ENCODE measurements at places on chromosomes 5 and 9. TPM values are rescaled to one million over a fixed set of nuclear protein-coding genes. Genes with fewer than 3 reads are reported as not detected.
A peak's percentile ranks its signal among the peaks of the same experiment; 100 is the strongest.

The SLCO6A1 gene
- not detected for total RNA-seq

DNA sequence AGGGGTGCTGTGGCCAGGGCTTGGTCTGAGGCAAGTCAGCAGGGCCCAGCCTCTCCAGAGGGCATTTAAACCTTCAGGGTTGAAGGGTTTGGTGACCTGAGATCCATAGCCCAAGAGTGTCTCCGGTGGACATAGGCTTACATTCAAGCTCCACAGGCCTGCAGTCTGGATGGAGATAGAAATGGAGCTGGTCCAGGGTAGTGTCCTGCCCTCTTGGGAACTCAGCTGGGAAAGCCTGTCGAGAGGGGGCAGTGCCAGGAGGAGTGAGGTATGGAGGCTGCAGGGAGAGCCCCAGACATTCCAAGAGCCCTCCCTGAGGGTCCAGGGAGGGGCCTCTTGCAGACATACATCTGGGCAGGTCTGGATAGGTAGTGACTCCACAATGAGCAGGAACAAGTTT lies 177.0 kb upstream of the MVB12B start:
- H3K27me3 ChIP-seq: no peaks in the 10 kb centered on the region
- H3K36me3 ChIP-seq: no peaks in the 10 kb centered on the region
- H3K4me3 ChIP-seq: no peak overlapping the region
- H3K4me1 ChIP-seq: no peaks in the 10 kb centered on the region

GRCh38 chr9:7549249-7549648 lies 250.3 kb downstream of the DMAC1 start:
- H3K4me3 ChIP-seq: no peak overlapping the region
- H3K36me3 ChIP-seq: no peaks in the 10 kb centered on the region
- H3K27ac ChIP-seq: no peak overlapping the region
- no peaks in the 10 kb centered on the region for H3K4me1 ChIP-seq

- no peaks in the 10 kb centered on the region for H3K36me3 ChIP-seq
- H3K27ac ChIP-seq: no peak overlapping the region
- H3K4me3 ChIP-seq: no peak overlapping the region
- no peaks in the 10 kb centered on the region for H3K27me3 ChIP-seq
- peaks cover 12% of the 10 kb centered on the region for H3K4me1 ChIP-seq
Measured at GRCh38 chr9:127029548-127029947, 92.9 kb downstream of the ANGPTL2 start.

- DNase-seq: no peak
- H3K4me1 ChIP-seq: no peaks in the 10 kb centered on the region
- H3K27ac ChIP-seq: no peak overlapping the region
- no peak overlapping the region for H3K4me3 ChIP-seq
- H3K27me3 ChIP-seq: no peaks in the 10 kb centered on the region
Measured at GRCh38 chr9:127153501-127153900, 31.1 kb upstream of the ANGPTL2 start.

DNA sequence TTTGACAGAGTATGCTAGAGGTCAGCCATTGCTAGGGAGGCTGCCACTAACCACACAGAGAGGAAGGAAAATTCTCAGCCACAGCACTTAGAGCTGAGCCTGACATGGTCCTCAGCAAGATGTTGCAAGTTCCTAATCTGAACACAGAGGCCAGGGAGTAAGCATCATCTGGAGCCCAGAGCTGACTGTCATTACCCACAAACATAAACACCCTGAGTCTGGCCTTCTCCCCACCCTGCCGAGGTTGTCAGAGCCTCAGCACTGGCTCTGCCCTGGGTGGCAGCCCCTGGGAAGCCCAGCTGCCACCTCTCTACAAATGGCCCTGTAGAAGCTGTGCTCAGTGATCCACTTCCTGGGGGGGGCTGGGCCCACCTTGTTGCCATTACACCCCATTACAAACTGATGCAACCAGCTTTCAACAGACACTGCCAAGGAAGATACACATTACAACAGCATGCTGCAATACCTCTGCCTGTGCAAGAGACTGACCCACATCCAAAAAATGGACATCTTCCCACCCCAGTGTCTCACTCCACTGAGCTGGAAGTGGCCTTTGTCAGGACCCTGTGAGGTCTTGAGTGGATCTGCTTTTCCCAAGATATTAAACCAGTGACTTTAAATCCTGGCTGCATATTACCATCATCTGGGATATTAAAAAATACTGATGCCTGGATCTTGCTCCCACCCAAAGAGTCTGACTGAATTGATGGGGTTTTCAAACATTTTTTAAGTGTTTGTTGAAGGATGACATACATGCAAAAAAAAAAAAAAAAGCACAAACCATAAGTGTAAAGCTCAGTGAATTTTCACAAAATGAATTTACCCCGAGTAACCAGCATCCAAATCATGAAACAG lies 33.0 kb downstream of the IRF1 start:
- H3K27ac ChIP-seq: peak overlapping the region; percentile 66
- H3K36me3 ChIP-seq: peaks cover 5% of the 10 kb centered on the region
- H3K27me3 ChIP-seq: no peaks in the 10 kb centered on the region
- no peak overlapping the region for H3K4me3 ChIP-seq

DNA sequence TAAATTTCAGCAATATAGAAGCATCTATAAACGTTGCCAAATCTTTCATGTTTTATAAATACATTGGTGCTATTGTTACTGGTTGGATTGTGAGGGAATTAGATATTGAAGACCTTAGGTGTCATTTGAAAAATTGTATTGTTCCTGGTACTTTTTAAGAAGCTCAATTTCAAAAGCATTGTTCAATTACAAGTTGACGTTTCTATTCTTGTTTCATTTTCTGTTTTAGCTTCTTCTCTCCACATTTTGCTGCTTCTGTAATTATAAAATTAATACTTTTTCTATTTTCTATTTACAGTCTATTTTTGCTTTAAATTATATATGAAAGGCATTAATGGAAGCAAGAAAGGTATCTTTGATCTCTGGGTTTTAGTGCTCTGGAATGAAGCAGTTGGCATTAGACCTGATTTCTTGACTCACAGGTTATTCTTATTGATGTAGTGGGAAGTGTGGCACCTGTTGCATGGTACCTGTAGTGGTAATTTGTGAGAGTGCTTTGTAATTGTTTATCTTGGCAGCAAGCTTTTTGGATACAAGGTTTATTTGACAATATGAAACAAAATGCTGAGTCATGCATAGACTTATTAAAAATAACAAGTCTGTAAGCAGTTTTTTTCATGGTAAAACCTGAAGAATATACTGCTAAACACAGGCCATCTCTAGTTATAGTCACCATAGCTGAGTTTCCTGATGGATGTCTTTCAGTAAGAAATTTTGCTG lies 13.2 kb downstream of the MACIR start:
- H3K27ac ChIP-seq: no peak overlapping the region
- DNase-seq: no peak
- no peaks in the 10 kb centered on the region for H3K27me3 ChIP-seq
- peaks cover 10% of the 10 kb centered on the region for H3K36me3 ChIP-seq
- no peaks in the 10 kb centered on the region for H3K4me1 ChIP-seq
- no peak overlapping the region for H3K4me3 ChIP-seq

DNA sequence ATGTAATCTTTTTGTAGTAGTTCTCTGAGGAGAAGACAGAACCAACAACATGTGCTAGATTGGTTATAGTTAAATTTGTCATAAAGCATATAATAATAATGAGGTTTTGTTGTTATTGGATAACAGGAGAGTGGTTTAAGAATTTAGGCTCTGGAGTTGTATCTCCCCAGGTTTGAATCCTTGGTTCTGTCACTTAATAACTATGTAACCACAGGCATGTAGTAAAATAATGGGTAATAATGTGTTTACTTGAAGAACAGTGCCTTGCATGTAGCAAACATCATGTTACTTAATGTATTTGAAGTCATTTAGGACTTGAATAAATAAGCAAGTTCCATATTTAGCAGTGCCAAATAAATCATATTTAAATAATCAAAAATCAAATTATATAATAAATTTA lies 55.8 kb downstream of the NSD1 start:
- no peak overlapping the region for H3K27ac ChIP-seq
- H3K36me3 ChIP-seq: peaks cover 26% of the 10 kb centered on the region
- H3K4me3 ChIP-seq: no peak overlapping the region

Data from right atrium auricular region (tissue), 2 donors.